GM03348 (cell line): ENCODE measurements at places on chromosomes 2 and 18.

DNA sequence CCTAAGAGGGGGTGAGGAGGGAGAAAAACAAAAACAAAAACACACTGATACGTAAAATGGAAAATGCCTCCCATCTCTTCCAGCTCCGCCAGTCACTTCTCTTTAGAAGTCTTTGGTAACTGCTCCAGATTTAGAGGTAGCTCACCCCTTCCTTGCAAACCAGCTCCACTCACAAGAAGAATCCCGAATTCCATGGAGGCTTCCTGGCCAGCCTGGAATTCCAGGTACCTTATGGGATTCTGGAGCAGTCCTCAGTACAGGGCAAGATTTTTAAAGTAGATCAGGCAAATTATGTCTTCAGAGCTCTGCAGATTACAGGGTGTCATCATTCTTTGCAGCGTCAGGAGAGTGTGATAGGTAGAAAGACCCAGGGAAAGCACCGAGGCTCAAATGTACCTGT is 4.8 kb downstream of the STON1 start:
- no peak for DNase-seq

- no peak for DNase-seq
Measured at GRCh38 chr18:23664674-23665073, 2.0 kb upstream of the ANKRD29 start.

- no peak for DNase-seq
Measured at GRCh38 chr2:169546756-169547155, 26.9 kb downstream of the FASTKD1 start.

GRCh38 chr18:70385474-70385873 is 96.6 kb downstream of the SOCS6 start:
- DNase-seq, result no peak

GRCh38 chr18:55856229-55856628 is 268.2 kb upstream of the TCF4 start:
- peak; percentile 47 for DNase-seq

GRCh38 chr2:64793701-64794100 is 140.0 kb upstream of the SERTAD2 start:
- no peak for DNase-seq

DNA sequence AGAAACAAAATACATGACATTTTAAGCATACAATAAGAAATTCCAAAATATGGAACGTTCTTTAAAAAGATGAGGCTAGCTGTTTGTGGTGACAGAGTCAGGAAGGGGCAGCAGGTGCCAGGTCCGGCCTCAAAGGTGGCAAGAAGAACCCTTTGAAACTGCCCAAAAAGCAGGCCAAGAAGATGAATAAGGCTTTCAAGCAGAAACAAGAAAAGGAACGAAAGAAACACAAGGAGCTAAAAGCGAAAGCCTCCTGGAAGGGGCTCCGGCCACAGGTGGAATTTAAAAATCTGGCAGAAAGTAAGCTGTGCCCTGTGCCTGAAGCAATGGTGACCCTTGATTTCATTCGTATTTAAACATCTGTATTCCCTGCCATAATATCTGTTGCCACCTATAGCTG is 5.5 kb downstream of the WDR33 start:
- no peak for DNase-seq

GRCh38 chr18:48034651-48035555 is 104.4 kb upstream of the SMAD2 start:
- no peak for DNase-seq

- no peak for DNase-seq
Measured at GRCh38 chr2:28368357-28368798, 24.3 kb upstream of the FOSL2 start.

- DNase-seq, result peak; percentile 21
Measured at GRCh38 chr2:32559136-32559535, 68.7 kb upstream of the TTC27 start.

- DNase-seq, result no peak
Measured at GRCh38 chr2:15729709-15730544, 138.3 kb downstream of the DDX1 start.

DNA sequence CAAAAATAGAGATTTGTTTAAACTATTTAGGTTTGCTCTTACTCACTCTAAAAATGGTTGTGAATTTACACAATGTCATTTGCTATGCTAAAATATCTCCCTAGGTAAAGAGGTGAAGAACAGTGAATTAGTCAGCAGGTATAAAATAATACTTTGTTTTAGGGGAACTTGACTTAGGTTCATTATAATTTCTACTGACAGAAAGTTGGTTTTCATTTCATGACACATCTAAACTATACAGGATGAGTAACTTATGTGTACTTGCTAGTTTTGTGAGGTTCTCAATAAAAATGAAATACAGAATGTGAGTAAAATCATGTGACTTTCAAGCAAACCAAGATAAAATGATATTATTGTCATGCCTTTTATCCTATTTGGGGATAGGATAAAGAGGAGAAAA is 66.0 kb downstream of the DIS3L2 start:
- no peak for DNase-seq

DNA sequence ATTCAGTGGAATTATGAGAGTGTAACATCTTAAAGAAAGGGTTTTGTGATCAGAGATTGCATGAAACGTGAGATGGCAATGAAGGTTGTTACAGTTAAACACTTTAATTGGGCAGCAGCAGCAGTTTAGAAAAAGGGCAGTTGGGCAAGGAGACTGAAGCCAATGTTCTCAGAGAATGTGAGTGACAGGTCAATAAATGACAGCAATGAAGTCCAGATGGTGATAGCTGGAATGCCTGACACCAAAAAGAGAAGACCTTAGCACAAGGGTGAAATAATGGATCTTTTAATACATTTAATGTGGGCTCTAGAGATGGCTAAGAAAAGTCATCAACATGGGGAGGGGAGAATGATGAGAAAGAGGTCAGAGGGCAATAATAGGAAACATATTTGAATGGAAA is 89.4 kb upstream of the CDH7 start:
- DNase-seq, result no peak

GRCh38 chr2:236870370-236870769 is 215.3 kb upstream of the COPS8 start:
- DNase-seq, result no peak

DNA sequence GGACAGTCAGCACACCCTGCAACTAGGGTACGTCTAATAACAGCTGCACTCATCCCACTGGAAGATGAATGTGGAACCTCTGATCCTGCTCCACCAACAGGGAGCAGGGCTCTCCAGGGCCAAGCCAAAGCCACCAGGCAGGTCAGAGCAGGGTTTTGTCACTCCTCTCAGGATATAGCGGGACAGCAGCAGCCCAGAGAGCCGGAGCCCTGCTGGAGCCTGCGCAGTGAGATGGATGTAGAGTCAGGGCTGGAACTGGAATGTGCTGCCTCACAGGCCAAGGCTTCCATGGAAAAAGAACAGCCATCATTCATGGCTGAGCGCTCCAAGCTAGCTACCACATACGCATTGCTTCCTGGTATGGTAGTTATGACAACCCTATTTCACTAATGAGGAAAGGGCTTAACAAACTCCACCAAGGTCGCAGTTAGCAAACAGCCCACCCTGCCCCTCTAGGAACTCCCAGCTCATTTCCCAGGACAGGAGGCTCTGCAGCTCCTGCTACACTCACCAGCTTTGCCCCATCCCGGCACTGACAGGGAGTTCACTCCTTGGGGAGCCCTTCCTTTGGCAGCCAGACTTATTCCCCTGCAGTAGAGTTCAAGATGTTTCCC is 85.2 kb downstream of the HS1BP3 start:
- DNase-seq, result peak; percentile 61

- no peak for DNase-seq
Measured at GRCh38 chr2:60936757-60937156, 55.4 kb downstream of the REL start.

GRCh38 chr2:52429740-52430139 is 1337.9 kb upstream of the CHAC2 start:
- peak; percentile 14 for DNase-seq

DNA sequence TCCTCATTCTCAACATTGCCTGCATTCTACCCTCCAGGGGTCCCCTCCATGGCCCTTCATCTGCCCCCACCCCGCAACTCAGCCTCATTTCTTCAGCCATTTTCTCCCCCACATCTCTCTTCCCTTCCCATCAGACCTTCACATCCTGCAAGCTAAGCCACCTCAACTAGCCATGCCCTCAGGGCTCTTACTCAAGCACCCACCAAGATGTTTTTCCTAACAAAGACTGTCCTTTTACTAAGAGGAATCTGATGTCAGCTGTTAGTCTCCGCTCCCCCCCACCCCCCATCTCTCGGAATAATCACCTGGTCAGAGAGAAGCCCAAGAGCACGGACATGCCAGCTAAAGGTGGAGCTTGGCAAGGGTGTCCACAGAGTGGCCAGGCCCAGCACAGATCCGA is 4.7 kb upstream of the CAPN10 start:
- DNase-seq, result no peak

- DNase-seq, result no peak
Measured at GRCh38 chr2:21404137-21404536, 280.4 kb downstream of the TDRD15 start.

DNA sequence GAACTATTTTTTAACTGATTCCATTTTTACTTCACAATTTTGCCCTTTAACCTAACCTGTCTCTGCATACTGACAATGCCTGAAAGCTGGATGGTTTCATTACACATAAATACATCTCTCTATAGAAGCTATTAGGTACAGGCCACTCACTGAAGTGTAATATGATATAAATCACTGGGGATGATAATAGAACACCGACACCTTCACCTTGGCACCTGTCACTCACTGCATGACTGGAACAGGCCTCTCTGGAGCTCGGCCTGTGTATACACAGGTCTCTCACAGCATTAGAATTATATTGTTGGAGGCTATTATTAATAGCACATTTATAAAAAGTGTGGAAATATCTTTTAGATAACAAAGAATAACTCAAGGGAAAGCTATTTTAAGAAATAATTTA is 138.2 kb downstream of the TMEM131 start:
- DNase-seq, result no peak

DNA sequence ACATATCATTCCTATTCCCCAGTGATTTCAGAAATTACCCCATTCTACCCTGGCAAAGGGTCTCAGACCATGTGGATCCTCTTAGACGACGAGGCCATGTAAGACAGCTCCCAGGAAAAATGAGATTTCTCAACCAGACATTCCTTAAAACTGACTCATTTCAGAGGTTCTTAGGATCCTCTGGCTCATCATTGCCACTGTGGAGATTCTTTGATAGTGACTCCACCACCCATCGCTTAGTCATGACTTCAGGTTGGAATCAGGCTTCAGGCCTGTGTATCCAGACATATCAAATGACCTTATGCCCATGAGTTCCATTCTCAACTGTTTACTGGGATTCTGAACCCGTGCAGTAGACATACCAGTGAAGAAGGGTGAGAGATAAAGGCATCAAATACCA is 245.6 kb upstream of the TCF4 start:
- DNase-seq, result peak; percentile 89

GRCh38 chr18:34848695-34849094 is 138.6 kb downstream of the DTNA start:
- DNase-seq, result no peak

GRCh38 chr2:18558458-18558857 is 2.0 kb downstream of the RDH14 start:
- DNase-seq, result no peak

GRCh38 chr18:51513517-51513916 is 316.0 kb upstream of the MEX3C start:
- no peak for DNase-seq

GRCh38 chr2:43011158-43011491 is 215.3 kb downstream of the ZFP36L2 start:
- DNase-seq, result no peak

- peak; percentile 55 for DNase-seq
Measured at GRCh38 chr2:58054264-58054663, 7.7 kb downstream of the VRK2 start.
